ENCODE measurements at places on chromosomes 2 and 18.

DNA sequence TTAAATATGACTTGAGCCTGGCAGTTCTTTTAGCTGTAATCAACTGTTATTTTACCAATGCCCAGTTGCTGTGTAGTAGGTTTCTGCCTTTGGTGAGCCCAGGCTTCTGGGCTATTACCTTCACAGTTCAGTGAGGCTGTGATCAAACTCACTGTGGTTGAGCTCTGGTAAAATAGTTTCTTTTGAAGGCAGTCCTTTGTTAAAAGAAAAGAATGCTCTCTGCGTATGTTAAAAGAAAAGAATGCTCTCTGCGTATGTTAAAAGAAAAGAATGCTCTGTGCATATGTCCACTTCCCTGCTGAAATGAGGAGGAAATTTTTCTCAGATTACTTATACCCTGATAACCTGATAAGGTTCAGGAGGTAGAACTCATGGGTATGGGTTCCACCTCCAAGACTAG is 244.3 kb downstream of the RNF144A start:
- DNase-seq, result no peak

DNA sequence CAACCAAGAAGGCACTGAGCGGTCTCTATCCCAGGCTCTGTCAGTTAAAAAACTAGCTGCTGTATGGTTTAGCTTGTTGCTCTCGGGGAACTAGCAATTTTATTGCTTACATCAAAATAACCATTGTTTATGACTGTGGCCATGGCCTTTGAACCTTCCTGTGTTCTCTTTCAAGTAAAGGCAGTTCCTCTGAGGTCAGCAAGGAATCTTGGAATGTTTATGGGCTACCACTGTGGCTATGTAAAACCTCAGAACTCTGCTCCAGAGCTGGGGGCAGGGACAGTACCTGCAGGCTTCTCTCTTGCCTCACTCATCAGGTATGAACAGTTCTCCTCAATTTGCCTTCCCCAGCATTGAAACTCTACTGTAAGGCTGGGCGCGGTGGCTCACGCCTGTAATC is 416.0 kb upstream of the NETO1 start:
- DNase-seq, result no peak

GRCh38 chr2:217392930-217393584 is 533.2 kb upstream of the TNP1 start:
- no peak for DNase-seq

DNA sequence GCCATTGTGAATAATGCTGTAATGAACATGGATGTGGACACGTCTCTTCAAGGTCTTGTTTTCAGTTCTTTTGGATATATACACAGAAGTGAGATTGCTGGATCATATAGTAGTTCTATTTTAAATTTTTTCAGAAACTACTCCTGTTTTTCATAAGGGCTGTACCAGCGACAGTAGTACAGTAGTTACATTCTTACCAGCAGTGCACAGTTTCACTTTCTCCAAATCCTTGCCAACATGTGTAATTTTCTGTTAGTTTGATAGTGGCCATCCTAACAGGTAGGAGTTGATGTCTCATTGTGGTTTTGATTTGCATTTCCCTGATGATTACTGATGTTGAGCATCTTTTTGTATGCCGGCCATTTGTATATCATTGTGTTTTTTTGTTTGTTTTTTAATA is 81.7 kb downstream of the EPC2 start:
- no peak for DNase-seq

- DNase-seq, result no peak
These were observed 136.7 kb downstream of the CDH2 start for GRCh38 chr18:28040211-28040610.

DNA sequence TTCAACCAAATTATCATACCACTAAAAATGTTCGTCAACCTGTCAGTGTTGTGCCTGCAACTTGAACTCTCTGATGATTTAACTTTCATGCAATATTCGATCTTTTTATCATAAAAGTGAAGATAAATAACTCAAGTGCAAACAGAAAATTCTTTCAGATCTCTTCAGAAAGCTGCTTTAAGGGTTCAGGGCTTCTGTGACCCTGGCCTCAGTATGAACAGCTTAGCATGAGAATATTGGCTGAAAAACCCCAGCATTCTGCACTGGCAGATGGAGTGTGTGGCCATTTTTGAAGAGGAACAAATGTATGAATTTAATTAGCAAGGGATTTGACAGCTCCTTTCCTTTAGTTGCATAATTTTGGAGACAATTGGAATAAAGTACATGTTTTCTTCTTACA is 851.4 kb upstream of the SOX11 start:
- peak; percentile 14 for DNase-seq

- no peak for DNase-seq
These were observed 34.8 kb downstream of the SLC66A2 start for GRCh38 chr18:79916546-79917168.

- no peak for DNase-seq
These were observed 147.9 kb upstream of the TFPI start for GRCh38 chr2:187702157-187702556.

GRCh38 chr2:236642125-236642524 is 72.5 kb downstream of the ACKR3 start:
- DNase-seq, result peak; percentile 74

GRCh38 chr18:36851202-36851590 is 22.3 kb downstream of the KIAA1328 start:
- no peak for DNase-seq

DNA sequence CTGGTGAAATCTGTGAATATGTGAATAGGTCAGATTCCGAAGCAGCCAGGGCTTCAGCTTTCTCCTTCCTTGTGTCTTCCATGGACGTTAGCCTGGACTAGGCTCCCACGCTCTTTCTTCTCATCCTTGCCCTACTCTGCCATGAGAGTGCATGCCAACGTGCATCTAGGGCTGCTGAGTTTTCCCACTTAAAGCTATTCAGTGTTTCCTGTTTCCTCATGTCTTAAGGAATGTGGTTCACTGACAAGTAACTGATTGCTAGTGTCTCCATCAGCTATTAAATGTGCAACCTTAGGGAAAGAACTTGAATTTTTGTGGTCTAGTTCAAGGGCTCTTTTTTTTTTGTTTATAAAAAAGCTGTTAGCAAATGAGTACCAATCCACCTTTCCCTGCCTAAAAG is 642.3 kb upstream of the LINC00305 start:
- no peak for DNase-seq

DNA sequence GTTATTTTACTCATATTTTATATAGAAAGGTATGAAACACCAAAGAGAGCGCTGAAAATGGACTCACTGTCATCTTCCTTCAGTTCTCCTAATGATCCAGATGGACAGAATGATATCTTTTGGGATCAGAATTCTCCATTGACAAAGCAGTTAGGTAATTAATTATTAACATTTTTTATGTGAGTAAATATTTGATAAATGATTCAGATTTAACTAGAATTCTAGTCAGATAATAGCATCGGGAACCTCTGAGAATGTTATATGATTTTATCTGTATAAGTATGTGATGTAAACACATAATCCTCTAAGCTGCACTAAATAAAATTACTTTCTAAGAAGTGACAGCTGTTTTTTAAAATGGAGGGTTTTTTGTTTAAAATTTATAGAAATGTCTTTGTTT is 2.0 kb downstream of the ETAA1 start:
- no peak for DNase-seq

DNA sequence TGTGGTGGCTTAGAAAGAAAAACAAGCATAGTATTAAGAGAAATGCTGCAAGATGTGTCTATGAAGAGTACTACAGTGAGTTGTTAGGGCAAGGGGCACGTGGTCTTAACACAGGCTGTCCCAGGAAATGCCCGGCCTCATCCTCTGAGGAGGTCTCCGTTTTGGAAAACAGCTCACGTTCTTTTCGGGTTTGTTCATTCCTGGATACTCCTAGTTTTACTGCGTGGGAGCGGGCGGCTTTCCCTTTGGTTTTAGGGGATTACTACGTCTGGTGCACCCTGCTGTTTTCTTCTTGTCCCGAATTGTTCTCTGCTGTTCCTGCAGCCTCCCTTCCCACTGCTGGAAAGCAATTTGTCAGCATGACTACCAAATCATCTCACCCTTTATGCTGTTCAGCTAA is 55.5 kb upstream of the RAB6D start:
- DNase-seq, result no peak

DNA sequence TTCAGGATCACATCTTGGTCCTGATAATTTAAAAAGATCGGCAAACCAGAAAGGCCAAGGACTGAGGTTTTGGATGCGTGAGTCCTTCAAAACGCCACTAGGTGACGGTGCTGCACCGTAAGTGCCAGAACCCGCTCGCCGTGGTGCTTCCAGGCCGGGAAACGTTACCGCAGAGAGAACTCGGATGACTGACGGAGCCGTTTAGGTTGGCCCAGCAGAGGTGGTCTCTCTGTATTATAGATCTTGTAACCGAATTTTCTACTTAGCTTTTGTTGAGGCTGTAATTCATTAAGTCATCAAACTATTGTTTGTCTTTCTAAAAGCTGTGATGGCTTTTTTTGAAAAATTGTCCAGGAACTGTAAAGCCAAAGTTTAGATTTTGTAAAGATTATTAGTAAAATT is 39.8 kb upstream of the ADCYAP1 start:
- peak; percentile 79 for DNase-seq

DNA sequence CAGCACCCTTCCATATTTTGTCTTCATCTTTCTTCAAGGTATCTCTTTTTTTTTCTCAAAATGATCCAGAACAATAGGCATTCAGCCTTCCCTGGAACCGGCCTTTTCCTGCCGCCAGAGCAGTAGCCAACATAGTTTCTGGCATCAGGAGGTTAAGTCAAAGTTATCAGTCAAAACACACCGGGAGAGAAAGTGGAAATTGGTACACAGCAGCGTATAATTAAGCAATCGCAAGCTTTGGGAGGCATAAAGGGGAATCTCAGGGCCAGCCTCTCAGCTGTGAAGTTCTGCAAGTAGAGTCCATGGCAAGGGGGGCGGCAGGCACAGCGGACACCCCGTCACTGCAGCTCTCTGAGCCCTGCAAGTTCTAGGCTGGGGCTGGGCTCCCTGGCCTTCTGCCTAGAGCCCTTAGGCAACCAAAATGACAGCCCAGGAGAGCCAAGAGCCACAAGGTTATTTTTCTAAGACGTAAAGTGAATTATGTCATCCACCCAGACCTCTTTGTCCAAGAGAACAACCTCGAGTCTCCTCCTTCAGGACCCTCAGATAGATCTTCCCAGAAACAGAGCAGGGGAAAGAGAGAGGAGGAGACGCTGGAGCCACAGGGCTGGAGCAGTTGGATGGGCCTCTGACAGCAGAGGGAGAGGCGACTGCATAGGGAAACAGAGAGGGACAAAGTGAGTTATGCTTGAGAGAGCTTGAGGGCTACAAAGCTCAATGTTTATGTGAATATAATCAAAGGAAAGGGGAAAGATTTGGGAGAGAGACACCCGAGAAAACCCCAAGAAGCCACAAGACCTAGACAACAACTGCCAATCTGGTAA is 114.7 kb downstream of the BCL2L11 start:
- no peak for DNase-seq

- no peak for DNase-seq
These were observed 47.1 kb downstream of the KCMF1 start for GRCh38 chr2:85018049-85018447.

DNA sequence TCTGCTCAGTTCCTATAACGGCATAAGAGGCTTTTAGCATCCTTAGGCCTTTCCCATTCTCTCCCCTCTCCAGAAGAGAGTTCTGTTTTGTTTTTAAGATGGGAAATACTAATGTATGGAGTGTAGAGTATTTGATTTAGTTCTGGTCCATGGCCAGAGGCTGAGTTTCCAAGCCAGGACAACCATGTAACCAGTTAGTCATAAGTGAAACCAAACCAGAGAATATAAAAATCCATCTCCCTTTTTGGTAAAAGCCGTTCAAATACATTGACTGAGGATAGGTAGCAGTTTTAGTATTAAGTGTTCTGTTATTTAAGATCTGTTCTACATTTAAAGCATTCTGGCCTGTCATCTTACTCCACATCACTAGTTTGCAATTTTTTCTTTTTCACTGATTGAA is 3.1 kb downstream of the PSMD1 start:
- DNase-seq, result no peak

DNA sequence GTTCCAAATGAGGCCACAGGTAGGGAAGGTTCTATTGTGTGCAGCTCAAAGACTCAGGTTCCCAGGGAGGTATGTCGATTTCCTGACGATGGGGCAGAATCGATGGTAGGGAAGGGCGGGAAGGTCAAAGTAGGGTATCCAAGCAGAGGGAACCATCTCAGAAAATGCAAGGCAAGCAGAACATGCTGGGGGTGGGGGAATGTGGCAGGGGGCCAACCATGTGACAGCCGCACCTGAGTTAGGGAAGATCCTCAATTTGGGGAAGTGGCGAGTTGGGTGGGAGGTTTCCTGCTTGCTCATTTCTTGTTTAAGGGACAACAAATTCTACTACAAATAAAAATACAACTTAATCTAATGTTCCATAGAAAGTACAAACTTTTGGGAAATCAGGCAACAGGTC is 21.7 kb upstream of the GRP start:
- no peak for DNase-seq

DNA sequence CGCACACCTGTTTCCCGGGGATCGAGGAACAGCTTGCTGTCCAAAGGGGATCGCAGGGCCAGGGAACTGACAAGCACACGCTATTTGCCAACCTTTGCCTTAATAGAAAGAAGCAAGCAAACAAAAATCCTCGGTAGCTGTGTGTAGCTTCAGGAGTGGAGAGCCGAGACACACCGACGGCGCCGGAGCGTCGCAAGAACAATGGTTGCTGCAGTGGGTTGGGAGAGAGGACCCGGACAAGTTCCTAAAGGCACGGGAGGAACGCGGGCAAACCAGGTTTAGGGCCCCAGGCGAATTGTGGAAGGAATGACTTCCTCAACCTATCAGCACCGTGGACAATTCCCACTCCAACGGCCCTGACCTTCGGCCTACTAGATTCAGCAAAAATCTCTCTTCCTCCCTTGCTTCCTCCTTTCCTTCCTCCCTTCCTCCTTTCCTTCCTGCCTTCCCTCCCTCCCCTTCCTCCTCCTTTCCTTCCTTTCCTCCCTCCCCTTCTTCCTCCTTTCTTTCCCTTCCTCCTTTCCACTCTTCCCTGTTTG is 4.9 kb upstream of the NEUROD1 start:
- DNase-seq, result no peak

GRCh38 chr2:58701688-58702301 is 460.7 kb upstream of the FANCL start:
- no peak for DNase-seq

DNA sequence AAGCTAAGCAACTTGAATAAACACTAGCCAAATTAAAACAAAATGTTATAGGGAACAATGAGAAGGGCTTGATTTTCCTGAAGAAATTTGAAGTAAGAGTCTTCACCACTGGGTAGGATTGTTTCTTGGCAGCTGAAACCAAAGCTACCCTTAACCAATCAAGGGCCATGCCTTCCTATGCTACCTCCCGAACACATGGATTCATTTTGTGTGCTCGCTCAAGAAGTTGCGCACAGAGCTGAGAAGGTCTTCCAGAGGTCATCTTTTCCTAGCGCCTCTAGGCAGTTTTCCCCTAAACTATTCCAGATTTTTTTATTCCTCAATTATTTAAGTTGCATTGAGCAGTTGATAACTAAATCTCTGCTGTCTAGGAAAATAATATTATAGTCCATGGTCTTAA is 264.6 kb downstream of the RBM43 start:
- DNase-seq, result peak; percentile 92

- DNase-seq, result no peak
These were observed 111.0 kb upstream of the GPC1 start for GRCh38 chr2:240324312-240325015.

Data from muscle of leg (tissue), 16 donors.